Activated CD8-positive, alpha-beta T cell treated with anti-CD3 and anti-CD28 coated beads, Interleukin-2, amount 10 ng/mL, durations not matched to agents 7 days and 5 days (primary cell): ENCODE measurements at places on chromosomes 16 and 17. TPM values are rescaled to one million over a fixed set of nuclear protein-coding genes. Genes with fewer than 3 reads are reported as not detected.

Gene HSPB9
- 0.29 TPM for total RNA-seq

Gene KCNAB3
- 10.3 TPM for total RNA-seq

- DNase-seq = no peak
Observed at GRCh38 chr17:28338056-28338768, 2.7 kb downstream of the TNFAIP1 start.

Gene GRAP
- total RNA-seq = 26.3 TPM

- no peak for DNase-seq
Observed at GRCh38 chr16:76705892-76706291, 428.7 kb downstream of the CNTNAP4 start.

DNA sequence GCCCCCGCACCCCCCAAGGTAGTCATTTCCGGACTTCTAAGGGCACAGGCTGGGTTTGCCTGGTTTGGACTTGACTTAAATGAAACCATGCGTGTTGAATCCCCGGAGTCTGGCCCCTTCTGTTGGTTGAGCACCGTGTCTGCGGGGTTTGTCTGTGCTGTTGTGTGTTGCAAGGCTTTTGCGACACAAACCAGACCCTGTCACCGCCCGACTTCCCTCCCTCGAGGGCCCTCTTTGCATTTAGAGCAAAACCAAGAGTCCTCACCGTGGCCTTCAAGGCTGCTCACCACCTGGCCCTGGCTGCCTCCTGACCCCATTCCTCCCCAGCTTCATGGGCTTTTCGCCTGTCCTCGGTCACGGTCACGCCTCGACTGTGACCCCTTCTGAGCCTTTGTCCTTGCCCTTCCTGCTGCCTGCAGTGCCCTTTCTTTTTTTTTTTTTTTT is 7.4 kb downstream of the CRISPLD2 start:
- no peak for DNase-seq

Gene KATNB1
- total RNA-seq = 36.3 TPM

DNA sequence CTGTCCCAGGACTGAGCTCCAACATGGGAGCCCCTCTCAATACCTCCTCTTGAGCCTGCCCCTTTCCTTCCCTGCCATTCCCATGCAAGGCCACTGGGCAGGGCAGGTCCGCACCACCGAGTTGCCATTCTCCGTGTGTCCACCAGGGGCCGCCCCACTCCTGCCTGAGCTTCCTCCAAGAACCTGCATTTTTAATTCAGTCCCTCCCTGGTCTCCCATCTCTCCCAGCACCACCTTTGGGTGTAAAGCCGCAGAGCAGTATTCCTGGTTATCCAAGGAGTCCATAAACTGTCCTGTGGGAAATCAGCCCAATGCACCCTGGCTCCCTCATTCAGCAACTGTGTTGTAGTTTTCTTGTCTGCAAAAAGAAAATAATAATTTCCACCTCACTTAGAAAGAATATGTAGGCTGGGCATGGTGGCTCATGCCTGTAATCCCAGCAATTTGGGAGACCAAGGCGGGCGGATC is 15.9 kb upstream of the ANKRD40CL start:
- peak; percentile 85 for DNase-seq

GRCh38 chr16:31022544-31023251 is 10.7 kb upstream of the STX4 start:
- no peak for DNase-seq

Gene LRRC75A
- total RNA-seq = 3.6 TPM

DNA sequence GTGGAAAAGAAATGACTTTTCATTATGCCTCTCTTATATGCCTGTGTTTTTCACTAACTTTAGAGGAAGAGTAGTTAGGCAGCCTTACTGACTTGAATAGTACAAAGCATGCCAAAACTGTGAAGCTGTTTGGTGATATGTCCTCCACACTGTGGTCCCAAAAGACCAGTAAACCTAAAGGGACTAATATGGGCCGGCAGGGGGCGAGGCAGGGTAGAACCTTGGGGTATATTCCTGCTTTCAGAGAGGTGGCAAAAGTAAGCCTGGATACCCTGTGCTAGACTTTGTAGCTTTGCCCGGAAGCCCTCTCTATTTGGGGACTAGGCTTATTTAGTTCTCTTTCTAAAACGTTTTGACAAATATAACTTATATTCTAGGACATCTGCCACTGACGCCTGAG is 36.5 kb upstream of the VWA3A start:
- no peak for DNase-seq

Gene SDK2
- 20.0 TPM for total RNA-seq

DNA sequence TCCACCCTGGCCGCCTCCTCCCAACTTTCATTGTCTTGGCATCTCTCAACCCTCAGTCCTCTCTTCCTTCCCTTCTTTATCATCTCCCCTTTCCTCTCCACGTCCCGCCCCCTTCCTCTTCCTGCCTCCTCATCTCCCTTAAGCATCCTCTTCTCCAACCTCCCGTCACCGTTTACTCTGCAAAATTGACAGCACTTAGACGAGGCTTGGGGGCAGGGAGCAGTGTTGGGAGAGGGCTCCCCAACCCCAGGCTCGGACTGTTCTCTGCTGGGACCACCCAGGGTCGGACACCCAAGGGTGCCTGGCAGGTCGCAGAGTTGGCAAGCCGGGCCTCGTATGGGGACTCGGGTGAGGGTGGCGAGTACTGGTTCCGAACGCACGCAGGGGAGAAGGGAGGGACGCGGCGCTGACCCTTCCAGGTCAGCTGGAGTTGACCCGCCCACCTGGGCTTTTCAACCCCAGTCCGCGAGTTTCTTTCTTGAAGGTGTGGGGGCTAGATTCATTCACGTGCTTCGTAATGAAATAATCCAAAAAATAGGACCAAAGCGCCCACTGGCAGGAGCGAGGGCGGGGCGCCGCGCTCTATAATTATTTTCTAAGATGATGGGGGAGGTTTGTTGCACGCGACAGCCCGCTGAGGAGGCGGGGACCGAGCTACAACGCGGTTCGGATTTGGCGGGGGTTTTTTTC is 775 bp upstream of the PAGR1 start:
- DNase-seq = peak; percentile 70
